ENCODE measurements at places on chromosomes 7 and 10.

GRCh38 chr10:99374526-99374925 is 45.4 kb downstream of the CNNM1 start:
- no peak for DNase-seq

- no peak for DNase-seq
These were observed 34.6 kb upstream of the SLC35G1 start for GRCh38 chr10:93859049-93859655.

GRCh38 chr10:26857991-26858706 is 2.6 kb downstream of the ABI1 start:
- no peak for DNase-seq

DNA sequence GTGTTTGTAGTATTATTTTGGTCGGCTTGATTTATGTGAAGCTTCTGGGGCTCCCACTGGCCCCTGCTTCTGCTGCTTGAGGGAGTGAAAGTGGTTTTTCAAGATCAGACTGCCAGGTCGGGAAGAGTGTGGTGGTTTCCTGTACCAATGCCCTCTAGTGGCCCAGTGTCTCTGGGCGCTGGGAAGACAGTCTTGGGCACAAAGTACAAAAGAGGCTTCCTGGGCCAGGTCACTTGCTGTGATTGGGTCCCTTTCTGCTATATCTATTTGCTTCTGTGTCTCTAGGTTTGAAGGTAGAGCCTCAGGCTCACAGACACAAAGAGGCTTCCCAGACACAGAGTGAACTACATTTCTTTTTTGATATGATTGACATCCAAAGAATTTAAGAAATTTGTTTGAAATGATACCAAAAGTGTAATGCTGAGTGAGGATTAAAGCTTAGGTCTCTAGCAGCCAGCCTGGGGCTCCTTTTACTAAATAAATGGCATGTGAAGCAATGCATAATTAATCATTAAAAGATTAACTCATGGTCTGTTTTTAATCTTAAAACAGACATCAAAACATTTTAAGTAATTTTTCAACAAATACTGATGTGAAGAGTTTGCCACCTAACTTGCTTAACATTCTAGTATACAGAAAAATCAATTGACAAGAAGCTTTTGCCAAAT is 36.3 kb downstream of the ABCB1 start:
- DNase-seq = no peak

DNA sequence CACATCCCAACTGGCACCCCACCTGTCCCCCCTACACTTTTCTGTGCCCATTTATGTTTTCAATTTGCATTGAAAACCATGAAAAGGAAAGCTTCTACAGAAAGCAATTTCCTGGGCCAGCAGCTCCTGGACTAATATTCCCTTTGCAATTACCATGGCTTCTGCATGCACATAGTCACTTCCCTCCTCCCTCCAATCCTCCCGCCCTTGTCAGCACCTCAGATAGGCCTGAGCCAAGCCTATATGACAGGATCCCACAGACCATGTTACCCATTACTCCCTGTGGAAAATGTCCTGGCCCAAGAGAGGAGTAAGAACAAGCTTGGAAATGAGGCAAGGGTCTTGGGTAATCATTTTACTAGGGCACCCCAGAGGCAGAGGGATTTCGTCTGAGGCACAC is 38.1 kb downstream of the FBXW4 start:
- no peak for DNase-seq

GRCh38 chr10:35644050-35644950 is 2.2 kb upstream of the FZD8 start:
- no peak for DNase-seq

DNA sequence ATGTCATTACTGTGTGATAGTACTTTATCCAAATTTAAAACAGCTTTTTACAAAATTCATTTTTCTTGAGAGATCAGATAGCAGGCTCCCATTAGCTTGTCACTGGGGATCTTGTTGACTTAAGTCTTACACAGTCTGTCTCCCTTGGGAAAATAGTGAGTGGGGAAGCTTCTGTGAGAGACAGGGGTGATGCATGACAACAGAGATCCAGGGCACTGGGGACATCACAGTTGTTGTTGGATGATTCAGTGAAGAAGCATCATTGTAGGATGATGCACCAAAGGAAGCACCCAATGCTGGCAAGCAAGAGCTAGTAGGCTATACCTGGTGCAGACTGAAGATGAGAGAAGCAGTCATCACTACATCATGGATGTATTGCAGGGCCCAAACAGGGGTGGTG is 284.7 kb downstream of the HDAC9 start:
- no peak for DNase-seq

GRCh38 chr10:120969219-120969645 is 118.1 kb downstream of the WDR11 start:
- DNase-seq = no peak

DNA sequence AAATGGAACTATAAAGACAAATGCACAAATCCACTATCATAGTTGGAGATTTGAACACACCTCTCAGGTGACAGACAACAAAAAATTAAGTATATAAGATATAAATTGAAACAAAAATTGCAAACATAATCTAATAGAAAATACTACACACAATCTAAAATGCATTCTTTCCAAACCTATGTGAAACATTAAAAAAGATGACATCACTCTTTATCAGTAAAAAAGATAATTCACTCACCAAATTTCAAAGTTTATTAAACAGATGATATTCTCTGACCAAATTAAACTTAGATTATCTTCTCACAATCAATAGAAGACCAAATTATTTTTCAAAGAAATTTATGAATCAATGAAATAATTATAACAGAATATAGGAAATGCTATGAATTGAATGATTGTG is 4.0 kb downstream of the ZWINT start:
- DNase-seq = no peak

DNA sequence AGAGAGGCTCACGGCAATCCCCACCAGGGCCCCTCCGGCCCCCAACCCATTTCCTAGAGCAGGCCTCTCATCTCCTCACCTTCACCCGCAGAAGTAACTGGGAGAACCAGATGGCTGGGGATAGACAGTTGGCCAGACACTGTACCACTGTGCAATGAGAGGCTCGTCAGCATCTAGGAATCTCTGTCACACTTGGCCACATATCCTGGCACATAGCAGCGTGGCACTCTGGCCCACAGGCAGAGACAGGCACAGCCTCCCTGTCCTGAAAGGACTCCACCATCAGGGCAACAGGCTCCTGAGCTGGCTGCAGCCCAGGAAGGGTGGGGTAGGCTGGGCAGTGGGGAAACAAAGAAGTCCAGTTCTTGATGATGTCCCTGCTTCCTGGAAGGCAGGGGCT is 45.8 kb downstream of the C10orf143 start:
- no peak for DNase-seq

GRCh38 chr10:80599424-80599847 is 61.7 kb downstream of the SH2D4B start:
- DNase-seq = no peak

DNA sequence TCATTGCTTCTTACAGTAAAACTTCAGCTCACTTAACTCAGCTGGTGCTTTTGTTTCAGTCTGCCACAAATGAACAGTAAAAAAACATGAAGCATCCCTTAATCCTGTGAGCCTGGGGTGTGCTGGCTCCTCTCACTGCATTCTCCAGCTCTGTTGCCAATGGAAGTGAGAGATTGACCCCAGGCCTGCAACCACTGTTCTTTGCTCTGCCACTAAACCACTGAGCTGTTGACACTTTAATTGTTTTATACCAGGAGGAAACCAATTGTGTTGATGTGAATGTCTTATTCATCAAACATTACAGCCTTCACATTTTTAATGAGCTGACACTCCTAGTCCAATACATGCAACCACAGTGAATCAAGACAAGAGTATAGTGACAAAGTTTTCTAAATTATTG is 69.4 kb upstream of the FZD1 start:
- DNase-seq = no peak

DNA sequence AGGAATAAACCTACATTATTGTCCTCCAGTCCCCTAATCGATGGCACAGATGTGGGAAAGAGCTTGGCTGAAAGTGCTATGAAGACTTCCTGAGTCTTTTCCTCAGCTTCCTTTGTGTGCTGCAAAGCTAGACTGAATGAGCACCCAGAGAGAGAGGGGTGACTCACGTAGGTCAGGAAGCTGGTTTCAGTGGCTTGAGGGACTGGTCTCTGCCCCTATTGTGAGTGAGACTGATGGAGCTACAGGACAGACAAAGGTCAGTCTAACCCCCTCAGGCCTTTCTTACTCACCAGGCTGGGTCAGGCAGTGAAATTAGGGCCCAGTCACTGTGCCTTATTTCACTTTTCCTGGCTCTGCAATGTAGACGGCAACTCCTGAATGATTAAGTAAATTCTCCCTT is 171.1 kb upstream of the GRB10 start:
- no peak for DNase-seq

DNA sequence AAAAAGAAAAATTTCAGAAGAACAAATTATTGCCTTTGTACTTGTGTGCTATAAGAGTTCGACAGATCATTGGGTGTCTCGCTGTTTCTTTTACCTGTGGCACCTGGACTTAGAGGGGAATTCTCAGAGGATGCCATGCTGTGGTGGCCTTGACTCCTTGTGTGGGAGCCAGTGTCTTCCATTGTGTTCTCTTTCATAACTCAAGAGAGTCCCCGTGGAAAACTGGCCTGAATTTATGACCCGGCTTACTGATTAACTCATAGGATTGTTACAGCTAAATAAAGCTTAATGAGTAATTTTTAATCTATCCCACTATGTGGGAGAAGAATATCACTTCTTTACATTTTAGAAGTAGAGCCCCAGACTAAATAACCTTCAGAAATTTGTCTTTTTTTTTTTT is 54.5 kb downstream of the UBE3C start:
- no peak for DNase-seq

DNA sequence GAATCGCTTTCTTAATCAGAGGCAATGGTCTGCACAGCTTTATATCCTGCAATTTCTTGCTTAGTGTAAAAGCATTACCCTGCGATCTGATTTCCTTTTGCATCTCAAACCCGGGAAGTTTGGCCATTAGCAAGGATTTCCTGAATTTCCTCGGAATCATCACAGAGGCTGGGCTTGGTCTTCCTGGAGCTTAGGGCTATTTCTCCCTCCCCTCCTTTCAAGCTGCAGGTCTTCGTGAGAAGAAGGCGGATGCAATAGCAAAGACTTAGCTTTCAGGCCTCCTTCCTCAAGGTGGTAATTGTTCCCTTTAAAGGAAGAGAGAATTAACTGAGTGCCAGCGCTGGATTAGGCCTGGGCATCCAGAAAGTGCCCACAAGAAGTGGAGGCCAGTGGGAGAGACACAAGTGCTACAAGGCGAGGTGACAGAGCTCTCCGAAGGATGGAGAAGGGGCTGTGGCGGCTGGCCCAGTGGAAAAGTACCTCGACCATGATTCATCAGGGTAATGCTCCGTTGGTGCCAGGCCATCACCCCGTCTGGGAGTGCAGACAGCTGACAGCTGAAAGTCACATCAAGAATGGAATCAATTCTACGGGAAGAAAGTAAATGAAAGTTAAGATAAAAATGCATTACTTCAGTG is 4.0 kb upstream of the ARMS2 start:
- no peak for DNase-seq

GRCh38 chr7:27872356-27873275 is 132.7 kb downstream of the TAX1BP1 start:
- DNase-seq = no peak

Data from AG04450 (cell line).